NCI-H446 (cell line): ENCODE measurements at places on chromosomes 3 and 15.

DNA sequence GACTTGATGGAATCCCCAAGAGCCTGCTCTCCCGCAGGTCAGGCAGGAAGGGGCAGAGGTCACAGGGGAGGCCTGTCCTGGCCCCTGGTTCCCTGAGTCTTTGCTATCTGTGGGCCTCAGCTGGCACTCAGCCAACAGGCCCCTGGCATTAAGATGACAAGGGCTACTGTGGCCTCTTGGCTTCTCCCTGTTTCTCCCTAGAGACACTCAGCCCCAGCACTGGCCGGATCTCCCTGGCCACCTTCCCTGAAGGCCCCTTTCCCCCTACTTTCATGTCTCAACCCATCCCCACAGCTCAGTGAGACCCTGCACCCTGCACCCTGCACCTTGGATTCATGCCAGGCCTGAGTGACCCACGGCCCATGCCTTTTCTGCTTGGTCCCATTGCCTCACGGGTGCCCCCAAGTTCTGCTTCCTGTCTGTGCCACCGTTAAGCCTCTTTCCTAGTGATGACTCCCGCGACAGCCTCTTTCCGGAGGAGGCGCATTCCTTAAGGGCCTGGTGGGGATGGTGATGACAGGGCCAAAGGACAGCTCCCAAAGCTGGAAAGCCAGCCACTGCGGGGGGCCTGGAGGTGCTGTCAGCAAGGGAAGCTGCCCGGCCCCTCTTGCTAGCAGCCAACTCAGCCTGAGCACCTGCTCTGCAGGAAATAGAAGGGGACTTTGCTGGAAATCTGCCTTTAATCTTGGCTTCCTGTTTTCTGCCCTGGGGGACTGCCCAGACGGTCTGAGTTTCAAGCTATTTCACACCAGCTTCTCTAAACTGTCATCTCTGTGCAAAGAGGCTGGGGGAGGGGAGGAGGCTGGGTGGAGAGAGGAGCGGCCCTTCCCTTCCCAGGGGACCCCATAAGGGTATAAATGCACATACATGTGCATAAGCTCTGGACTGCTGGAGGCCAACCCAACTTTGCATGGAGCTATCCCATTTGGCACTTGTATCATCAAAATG, 4.8 kb upstream of the CSK start:
- DNase-seq = no peak

- DNase-seq = peak; percentile 84
These were observed at the start of gene CFAP91 for GRCh38 chr3:119702530-119703527. Gene CFAP91 (plus strand): TSS chr3:119703022. CDS start chr3:119703099, 77 bp downstream.

DNA sequence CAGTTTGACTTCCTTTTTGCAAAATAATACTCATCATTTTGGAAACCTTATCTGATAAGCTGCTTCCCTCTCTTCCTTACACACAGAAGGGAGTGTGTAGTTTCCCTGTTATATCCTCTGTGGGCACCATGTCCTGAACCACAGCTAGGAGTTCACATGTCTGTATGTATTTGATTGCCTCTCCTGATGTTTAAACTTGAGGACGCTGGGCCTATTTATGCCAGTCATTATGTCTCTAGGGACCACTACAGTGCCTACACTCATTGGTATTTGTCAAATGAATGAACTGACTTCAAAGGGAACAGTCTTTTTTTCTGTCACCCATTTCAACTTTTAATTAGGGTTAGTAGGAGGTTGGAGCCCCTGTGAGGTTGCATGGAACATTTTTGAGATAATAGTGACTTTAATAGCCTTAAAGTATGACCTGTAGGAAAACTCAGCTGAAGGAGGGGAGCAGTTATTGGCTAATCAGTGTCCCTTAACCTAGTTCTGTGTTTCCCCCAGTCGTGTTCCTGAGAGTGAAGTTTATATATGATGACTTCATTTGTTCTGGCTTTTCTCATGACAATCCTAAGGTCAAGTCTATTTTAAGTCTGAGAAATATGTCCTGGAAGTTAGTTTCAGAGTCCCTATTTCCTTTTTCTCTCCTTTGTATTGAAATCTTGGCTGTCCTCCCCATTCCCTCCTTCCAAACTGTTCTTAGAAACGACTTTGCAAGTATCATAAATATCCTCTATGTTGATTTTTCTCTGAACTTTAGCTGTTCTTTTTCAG, 28.9 kb downstream of the PDE8A start:
- no peak for DNase-seq

- DNase-seq = no peak
These were observed 707.4 kb downstream of the MECOM start for GRCh38 chr3:168956076-168956475.

DNA sequence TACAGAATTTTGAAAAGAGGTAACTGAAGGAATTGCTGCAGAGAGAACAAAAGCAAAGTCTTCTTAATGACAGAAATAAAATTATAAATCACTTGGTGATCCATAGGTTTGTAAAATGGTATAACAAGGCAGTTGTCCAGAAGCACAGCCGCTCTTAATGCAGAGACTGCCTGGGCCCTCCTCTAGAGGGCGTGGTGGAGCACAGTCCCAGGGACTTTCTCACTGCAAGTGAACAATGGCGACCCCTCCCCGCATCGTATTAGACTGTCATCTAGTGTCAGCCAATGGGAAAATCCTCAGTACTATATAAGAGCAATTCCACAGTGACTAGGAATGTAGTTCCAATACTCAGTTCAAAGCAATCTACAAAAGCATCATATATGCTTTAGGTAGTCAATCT, 26.4 kb upstream of the ZBED2 start:
- peak; percentile 16 for DNase-seq

DNA sequence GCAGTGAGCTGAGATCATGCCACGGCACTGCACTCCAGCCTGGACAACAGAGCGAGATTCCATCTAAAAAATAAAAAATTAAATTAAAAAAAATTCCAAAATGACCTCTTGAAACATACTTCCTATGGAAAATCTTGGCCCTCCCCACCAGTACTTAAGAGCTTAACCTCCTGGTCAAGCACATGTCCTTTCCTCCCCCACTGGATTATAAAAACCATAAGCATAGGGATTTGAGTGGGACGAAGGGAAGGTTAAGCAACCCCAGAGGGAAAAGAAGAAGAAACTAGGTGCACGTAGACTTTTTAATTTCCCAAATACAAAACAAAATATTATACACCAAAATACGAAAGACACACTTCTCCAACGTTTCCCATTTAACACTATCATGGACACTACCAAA, 25.3 kb downstream of the SLC4A7 start:
- DNase-seq = no peak

DNA sequence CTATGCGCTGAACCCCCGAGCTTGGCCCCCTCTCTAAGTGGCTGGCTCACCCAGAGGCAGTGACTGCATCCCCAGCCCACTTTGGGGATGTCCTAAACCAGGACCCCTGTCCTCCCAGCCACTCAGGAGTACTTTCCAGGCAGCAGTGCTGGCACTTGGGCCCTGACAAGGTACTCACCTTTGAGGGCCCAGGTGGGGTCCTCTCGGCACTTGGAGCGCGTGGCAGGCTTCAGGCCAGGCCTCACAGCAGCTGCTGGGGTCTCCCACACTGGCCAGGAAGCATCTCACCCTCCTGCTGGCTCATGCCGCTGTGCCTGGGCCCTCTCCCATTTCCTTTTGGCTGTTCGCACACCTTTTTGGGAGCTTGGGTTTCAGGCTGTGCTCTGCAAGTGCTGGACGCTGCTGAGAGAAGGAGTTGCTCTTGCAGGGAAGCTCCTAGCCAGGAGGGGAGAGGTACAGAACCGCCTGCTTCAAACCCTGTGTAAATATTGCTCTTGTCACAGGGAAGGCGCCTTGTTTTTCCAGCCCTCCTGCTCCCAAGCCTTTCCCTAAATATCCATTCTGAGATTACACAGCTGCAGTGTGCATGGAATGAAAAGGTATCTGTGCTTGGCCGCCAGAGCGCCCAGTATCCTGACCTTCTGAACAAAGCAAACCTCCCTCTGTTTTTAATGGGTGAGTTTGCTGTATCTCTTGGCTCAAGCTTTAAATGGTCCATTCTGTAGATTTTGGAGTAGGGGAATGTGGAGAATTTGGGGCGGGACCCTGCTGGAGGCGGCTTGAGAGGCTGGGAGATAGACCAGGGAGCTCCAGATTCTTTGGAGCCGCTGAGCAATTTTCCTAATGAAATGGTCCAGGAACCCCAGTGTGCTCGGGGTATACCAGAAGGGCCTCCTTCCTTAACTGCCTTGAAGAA, 45.6 kb downstream of the DNASE1L3 start:
- no peak for DNase-seq

GRCh38 chr3:142857056-142857455, 31.8 kb downstream of the PCOLCE2 start:
- peak; percentile 62 for DNase-seq

DNA sequence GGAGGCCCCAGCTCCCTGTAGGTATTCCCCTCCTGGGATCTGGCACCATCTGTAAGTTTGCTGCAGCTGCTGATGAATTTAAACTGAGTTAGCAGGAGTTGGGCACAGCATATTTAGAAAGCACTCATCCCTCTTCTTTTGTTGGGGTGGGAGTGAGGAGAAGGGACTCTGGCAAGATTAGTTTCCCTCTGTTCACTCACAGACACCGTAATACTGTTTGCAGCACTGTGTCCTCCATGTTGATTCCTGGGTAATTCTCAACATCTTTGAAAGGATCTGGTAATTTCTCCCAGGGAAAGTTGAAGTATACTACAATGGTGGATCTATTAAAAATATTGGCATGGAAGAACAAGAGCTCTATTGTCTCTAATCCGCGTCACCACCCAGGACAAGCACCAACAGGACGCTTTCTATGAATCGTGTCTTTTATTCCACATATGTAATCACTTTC, 173.3 kb downstream of the RBMS3 start:
- peak; percentile 36 for DNase-seq

- no peak for DNase-seq
These were observed 35.9 kb downstream of the CGNL1 start for GRCh38 chr15:57411945-57412768.

DNA sequence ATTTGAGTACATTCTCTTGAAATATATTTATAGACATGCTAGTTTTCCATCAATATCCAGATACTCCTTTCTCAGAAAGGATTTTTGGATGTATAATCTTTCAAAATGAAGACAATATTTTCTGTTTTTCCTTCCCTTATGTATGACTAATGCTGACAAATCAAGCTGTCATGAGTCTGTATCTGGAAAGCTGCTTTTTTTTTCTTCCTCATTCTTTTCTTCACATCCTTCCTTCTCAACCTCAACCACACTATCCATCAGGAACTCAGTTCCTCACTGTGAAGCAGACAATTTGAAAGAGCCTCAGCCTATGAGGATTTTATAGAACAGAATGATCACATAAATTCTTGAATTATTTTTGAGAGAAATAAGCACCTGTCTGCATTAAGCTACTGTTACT, 335.9 kb upstream of the EPHA6 start:
- no peak for DNase-seq
